H9 (cell line): ENCODE measurements at places on chromosomes 13 and 19.

- DNase-seq: no peak
Observed at GRCh38 chr13:57552437-57552836, 79.1 kb upstream of the PCDH17 start.

DNA sequence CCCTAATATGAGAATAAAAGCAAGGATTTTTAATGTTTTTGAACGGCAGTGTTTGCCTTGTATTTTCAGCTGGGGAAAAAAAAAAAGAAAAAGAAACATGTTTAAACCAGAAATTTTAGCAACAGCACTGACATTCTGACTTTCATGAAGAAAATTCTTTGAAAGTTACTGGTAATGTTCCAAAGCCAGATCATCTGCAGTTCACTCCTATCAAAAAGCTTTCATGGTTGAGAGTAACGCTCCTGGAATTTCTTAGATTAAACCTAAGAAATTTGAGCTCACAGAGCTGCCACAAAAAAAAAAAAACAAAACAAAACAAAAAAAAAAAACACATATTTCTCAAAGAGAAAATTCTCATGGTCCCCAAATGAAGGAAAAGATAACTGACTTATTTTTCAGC is 1106.7 kb downstream of the EFNB2 start:
- no peak for DNase-seq

GRCh38 chr19:18972301-18972811 is 31.3 kb upstream of the HOMER3 start:
- no peak for DNase-seq

GRCh38 chr19:19937403-19937802 is 36.7 kb downstream of the ZNF93 start:
- DNase-seq: no peak

DNA sequence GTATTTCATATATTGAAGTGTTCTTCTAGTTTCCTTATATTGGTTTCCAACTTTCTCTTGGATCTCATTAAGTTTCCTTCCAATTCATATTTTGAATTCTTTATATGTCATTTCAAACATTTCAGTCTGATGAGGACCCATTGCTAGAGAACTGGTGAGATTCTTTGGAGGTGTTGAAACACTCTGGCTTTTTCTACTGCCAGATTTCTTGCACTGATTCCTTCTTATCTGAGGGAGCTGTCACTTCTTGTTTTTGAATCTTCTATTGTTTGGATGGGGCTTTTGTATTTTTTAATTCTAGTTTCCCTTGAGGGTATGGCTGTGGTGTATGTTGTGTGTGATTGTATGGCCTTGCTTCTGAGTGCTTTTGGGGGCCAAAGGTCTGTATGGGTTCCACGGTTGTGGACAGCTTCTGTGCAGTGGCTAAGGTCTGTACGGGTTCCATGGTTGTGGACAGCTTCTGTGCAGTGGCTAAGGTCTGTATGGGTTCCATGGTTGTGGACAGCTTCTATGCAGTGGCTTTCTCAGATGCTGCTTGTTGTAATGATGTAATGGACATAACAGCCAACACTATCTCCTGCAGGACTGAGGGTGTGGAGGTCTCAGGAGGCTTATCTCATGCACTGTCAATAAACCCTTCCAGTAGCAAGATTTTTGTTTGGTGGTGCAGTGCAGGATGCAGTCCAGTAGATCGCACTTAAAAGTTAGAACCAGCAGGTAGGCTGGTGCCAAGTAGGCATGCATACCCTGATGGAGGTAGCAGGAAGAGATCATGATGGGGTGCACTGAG is 36.8 kb downstream of the ACSBG2 start:
- no peak for DNase-seq

DNA sequence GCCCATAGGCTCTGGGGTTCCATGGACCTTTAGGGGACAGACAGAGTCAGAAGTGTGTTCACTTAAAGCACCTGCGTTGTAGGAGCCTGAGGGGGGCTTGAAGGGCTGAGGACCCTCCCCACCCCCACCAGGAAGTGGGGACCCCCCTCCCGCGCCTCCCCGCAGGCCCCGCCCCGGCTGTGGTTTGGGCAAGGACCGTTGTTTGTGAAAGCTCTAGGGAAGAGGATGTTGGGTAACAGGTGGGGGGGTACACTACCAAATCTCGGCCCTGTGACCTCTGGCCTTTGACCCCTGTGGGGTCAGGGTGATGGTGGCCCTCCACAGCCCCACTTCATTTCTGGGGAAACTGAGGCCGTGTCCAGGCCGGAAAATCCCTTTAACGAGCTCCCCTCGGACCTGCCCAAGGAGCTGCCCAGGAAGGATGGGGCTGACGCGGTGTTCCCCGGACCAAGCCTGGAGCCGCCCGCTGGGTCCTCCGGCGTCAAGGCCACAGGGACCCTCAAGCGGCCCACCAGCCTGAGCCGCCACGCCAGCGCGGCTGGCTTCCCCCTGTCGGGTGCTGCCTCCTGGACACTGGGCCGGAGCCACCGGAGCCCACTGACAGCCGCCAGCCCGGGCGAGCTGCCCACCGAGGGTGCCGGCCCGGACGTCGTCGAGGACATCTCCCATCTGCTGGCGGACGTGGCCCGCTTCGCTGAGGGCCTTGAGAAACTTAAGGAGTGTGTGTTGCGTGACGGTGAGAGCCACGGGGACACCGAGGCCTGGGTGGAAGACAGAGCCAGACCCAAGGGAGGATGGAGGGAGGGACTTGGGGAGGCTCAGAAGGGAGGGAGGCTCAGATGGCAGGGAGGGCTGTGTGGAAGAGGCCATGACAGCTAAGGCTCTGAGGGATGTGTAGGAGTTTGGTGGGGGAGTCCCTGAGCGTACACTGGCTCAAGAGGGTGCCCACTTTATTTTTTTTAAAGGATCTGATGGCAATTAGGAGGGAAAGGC is 1.3 kb downstream of the ARHGAP45 start:
- DNase-seq: no peak
